ENCODE measurements at places on chromosomes 1 and 21.

- DNase-seq = no peak
Measured at GRCh38 chr1:192550922-192551534, 24.5 kb upstream of the RGS1 start.

DNA sequence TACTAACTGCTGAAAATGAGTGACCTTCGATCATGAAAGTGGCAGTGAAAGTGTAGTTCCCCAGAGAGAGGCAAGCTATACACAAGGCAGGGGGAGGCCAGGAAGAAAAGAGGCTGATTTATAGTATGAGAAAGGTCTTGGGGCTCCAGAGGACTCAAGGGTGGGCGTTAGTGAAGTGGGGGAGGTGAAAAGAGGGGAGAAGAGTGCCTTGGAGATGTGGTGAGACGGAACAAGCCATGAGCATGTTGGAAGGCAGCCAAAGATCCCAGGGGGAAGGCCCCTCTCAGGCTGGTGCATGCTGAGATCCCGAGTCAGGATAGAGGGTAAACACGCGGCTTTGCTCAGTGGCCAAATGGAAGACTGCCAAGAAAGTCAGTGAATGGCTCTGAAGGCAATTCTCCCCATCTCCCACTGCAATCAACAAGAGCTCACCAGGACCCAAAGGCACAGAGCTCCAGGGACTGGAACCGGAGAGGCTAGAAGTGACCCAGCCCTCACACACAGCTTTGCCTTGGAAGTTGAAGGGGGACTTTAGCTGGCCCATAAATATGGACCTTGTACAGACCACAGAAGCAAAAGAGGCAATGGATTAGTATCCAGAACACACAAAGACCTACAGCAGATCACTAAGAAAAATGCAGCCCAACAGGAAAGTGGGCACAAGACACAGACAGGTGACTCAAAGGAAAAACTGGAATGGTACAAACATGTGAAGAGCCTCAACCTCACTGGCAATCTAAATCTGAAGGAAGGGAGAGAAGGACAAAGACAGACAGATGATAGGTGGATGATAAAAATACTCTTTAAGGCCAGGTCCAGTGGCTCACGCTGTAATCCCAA lies 49.6 kb downstream of the HSF2BP start:
- DNase-seq = no peak

- DNase-seq = no peak
Measured at GRCh38 chr1:160342526-160342925, 524 bp downstream of the COPA start.

DNA sequence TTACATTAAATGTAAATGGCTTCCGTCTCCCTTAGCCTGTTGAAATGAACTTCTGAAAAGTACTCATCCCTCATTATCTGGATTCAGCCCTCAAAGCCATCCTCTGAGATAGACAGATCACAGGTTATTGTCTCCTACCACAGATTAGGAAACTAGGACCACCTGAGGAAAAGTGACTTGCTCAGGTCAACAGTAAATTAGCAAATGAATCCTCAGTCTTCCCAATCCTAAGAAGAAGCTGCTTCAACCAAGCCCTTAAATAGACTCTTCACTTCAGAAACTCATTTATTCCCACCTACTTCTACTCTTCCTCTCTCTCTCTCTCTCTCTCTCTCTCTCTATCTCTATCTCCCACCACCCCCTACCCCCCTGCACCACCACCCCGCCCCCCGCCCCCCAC lies 152.3 kb downstream of the DMRTA2 start:
- no peak for DNase-seq

DNA sequence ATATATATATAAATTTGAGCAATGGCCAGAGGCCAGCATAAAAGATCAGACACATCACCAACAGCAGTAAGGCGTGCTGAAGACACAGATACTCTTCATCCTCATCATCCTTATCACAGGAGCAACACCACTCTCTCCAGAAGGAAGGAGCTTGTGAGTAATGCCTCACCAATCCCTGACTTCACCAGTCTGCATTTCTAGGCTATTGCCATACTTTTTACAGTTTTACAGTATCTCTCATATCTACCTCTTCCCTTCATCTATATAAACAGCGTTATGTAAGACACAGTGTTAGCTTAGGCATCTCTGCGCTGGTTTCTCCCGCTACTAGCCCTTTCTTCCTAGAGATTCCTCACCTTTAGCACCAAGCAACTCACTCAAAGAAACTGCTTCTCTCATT lies 2.4 kb upstream of the ABL2 start:
- DNase-seq = no peak

- DNase-seq = no peak
Measured at GRCh38 chr21:43758811-43759210, 17.3 kb downstream of the CSTB start.

DNA sequence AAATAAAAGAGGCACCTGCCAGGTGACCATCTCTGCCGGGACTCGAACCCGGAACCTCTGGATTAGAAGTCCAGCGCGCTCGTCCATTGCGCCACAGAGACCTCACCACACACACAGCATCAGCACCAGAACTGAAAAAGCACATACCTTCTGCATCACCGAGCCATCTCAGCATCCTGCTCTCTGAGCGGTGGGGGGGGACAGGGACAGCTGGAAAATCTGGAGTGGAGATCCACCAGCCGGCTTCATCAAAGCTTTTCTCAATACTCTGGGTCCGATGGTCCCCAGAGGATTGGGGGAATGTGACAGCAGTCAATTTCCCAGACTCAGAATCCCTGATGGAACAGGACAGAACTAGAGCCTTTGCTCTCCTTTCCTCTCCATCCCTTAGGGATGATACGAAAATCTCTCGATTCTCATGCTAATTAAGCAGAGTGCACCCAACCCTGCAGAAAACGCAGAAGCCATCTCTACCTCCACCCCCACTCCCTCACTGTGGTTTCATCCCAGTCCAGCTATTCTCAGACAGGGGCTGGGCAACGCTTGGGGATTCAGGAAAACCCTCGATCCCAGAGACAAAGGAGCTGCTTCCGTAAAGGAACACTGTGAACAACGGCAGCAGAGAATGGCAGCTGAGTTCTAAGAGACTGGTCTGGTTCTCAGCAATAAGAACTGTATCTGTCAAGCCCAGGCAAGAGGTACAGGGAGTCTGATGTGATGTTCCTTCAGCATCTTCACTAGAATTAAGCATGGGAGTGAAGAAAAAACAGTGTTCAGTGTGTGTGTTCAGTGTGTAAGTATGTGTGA lies 29.6 kb upstream of the CADM3 start:
- peak; percentile 60 for DNase-seq

- no peak for DNase-seq
Measured at GRCh38 chr1:169326956-169327268, 40.7 kb downstream of the NME7 start.

DNA sequence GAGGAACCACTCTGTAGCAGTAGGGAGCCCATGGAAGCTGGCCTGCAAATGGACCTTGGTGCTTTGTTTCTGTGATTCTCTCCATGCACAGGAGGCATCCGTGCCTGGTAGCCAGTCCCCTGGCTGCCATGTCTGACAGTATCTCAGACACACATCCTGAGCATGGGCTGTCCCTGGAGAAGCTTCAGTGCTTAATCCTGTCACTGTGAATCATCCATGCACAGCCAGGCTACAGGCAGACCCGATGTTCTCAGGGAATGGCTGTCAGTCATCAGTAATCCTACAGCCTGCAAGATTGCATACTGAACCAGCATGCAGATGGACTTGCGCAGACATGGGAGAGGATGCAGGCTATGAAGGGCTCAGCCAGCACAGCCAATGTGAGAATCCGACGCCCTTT lies 606.3 kb upstream of the PLXNA2 start:
- no peak for DNase-seq

DNA sequence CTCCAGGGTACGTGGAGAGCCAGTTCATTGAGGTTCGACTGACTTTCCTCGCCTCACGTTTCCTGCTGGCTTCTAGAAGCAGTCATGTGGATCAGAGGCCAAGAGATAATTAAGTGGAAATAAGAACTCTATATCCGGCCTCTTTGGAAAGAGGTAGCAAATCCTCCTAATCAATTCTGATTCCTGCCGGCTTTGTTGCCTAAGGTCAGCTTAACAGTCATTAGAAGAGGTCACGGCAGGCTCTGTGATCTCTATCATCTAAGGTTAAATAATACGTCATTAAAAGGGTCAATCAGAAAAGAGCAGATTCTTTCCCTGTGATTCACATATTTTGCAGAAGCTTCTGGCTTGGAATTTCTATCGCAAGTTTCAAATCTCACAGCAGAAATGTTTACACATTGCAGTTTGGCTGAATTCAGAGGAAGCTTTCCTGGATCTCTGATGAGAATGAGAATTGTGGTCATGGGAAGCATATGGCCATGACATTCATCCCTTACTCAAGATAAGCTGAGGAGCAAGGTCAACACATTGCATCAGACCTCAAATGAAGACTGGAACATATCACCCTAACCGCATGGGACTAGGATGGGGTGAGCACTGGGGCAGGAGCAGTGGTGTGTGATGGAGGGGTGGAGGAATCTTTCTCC lies 189.4 kb downstream of the PBX1 start:
- no peak for DNase-seq

- DNase-seq = no peak
Measured at GRCh38 chr1:119290297-119290696, 78.3 kb upstream of the HAO2 start.

- no peak for DNase-seq
Measured at GRCh38 chr21:45957981-45958600, 23.5 kb upstream of the COL6A1 start.
